Tibial artery (tissue), 4 donors: ENCODE measurements at places on chromosomes 4 and X.

- no peak overlapping the region for H3K27ac ChIP-seq
- no peak overlapping the region for H3K4me3 ChIP-seq
- H3K36me3 ChIP-seq: no peaks in the 10 kb centered on the region
- DNase-seq: no peak
- H3K27me3 ChIP-seq: no peaks in the 10 kb centered on the region
Measured at GRCh38 chrX:38701073-38701472, 100.2 kb upstream of the MID1IP1 start.

DNA sequence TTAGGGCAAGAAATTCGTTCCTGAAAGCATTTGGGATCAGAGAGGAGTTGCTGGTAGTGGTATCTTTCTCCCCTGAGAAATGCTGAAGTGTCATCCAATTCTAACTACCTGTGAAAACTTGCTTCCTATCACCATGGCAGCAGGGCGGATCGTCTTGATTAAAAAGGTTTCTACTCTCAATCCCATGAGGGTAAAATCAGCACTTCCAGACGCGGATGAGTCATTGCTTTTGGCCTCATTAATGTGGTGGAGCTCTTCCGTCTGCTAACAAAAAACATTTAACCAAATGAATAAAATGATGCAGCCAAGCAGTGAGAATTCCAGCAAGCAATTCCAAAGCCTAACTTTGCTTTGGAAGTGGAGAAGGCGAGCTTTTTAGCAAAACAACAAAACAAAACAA, 325.6 kb downstream of the CAMK2D start:
- peaks cover 26% of the 10 kb centered on the region for H3K4me1 ChIP-seq
- no peaks in the 10 kb centered on the region for H3K27me3 ChIP-seq
- H3K27ac ChIP-seq: peak overlapping the region; percentile 59
- DNase-seq: no peak

DNA sequence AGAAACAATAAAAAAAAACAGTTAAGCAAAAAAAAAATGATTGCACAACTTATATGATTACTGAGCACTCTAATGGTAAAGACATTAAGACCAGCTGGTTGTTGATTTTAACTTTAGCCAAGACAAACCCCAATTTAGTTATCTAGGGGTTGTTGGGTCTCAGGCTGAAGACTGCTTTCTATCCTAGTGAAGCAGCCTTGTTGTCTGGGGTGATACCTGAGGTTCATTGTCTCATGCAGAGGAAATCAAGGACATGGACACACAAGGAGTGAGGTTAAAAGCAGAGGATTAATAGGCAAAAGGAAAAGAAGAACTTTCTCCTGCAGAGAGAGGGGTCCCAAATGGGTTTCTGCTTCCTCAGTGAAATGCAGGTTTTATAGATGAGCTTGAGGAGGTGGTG, 40.0 kb upstream of the CYP2U1 start:
- peaks cover 4% of the 10 kb centered on the region for H3K4me1 ChIP-seq
- no peaks in the 10 kb centered on the region for H3K36me3 ChIP-seq
- H3K27me3 ChIP-seq: no peaks in the 10 kb centered on the region
- H3K27ac ChIP-seq: no peak overlapping the region
- H3K4me3 ChIP-seq: no peak overlapping the region

GRCh38 chr4:85107553-85107952, 141.1 kb upstream of the WDFY3 start:
- no peak overlapping the region for H3K27ac ChIP-seq
- no peaks in the 10 kb centered on the region for H3K4me1 ChIP-seq
- no peak overlapping the region for H3K4me3 ChIP-seq
- no peaks in the 10 kb centered on the region for H3K36me3 ChIP-seq
- H3K27me3 ChIP-seq: no peaks in the 10 kb centered on the region
- DNase-seq: no peak

DNA sequence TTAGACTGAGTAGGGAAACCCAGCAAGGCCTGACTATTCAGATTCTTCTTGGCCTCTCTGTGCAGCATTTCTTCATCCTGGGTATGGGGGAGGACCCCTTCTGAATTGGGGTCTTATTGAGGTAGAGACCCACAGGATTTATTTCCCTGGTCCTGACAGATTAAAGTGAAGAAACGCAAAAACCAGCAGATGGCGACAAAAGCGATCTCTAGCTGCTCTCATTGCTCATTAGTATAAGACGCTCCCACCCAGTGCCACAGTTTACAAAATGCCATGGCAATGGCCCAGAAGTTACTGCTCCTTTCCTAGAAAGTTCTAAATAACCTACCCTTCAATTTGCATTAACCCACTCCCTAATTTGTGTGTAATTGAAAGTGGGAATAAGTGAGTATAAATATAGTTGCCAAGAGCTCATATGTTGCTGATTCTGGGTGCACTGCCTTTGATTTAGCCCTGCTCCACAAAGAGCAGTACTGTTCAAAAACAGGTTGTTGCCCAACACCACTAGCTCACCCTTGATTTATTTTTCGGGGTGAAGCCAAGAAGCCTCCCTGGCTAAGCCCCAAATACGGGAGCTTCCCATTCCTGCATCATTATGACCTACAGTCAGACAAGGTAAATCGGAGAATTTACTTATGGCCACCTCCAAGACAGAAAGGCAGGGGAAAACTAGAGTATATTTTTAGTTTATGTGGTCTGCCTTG, 3.7 kb upstream of the BEX4 start:
- no peak overlapping the region for H3K27ac ChIP-seq
- peak; percentile 32 for DNase-seq
- no peak overlapping the region for H3K4me3 ChIP-seq
- no peaks in the 10 kb centered on the region for H3K4me1 ChIP-seq
- no peaks in the 10 kb centered on the region for H3K27me3 ChIP-seq

GRCh38 chr4:139833151-139833910, 167.7 kb downstream of the MGST2 start:
- H3K27me3 ChIP-seq: no peaks in the 10 kb centered on the region
- H3K36me3 ChIP-seq: no peaks in the 10 kb centered on the region
- DNase-seq: no peak
- H3K27ac ChIP-seq: no peak overlapping the region
- H3K4me3 ChIP-seq: no peak overlapping the region

- no peaks in the 10 kb centered on the region for H3K4me1 ChIP-seq
- H3K27ac ChIP-seq: no peak overlapping the region
- no peaks in the 10 kb centered on the region for H3K27me3 ChIP-seq
- no peak overlapping the region for H3K4me3 ChIP-seq
Measured at GRCh38 chrX:71604141-71604540, 14.2 kb downstream of the CXCR3 start.

GRCh38 chr4:71830-72229, 18.7 kb downstream of the ZNF595 start:
- H3K27me3 ChIP-seq: no peaks in the 10 kb centered on the region
- no peak for DNase-seq
- H3K4me1 ChIP-seq: no peaks in the 10 kb centered on the region
- peaks cover 81% of the 10 kb centered on the region for H3K36me3 ChIP-seq

GRCh38 chr4:99642725-99643489, 14.7 kb downstream of the C4orf54 start:
- peak overlapping the region; percentile 68 for H3K27ac ChIP-seq
- H3K27me3 ChIP-seq: no peaks in the 10 kb centered on the region
- H3K36me3 ChIP-seq: no peaks in the 10 kb centered on the region
- H3K4me1 ChIP-seq: no peaks in the 10 kb centered on the region
- peak; percentile 82 for DNase-seq
- H3K4me3 ChIP-seq: no peak overlapping the region

DNA sequence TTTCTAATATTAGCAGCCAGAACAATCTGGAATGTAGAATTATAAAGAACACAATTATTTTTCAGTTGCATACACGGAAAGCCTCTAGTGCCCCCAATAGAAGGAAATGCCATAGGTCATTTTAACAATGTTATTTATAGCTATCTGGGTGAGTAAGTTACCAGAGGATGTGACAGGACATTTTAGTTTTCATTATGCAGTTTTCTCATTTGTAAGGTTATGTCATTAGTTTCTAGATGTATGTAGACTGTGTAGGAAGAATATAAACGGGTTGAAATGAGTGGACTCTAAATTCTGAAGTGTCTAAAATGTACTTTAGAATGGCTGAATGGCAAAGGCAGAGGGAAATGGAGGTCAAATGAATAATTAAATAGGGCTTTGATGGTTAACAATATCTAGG, 213.3 kb downstream of the DTHD1 start:
- H3K36me3 ChIP-seq: no peaks in the 10 kb centered on the region
- no peak overlapping the region for H3K27ac ChIP-seq
- H3K4me3 ChIP-seq: no peak overlapping the region
- H3K4me1 ChIP-seq: no peaks in the 10 kb centered on the region
- no peaks in the 10 kb centered on the region for H3K27me3 ChIP-seq

DNA sequence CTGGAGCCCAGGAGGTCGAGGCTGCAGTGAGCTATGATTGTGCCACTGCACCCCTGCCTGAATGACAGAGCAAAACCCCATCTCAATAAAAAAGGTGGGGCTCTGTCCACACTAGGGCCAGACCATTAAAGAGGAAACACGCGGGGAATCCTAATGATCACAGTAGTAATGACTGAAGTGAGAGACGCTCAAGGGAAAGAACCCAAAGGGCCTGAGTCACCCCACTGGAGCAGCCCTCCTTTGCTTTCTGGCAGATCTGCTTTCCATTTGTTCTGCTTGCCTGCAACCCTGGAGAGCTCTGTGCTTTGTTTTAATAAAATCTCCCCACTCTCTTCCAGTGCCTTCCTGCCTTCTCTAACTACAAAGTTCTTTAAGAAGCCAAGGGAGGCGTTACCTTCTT, 5.0 kb downstream of the TFDP3 start:
- no peaks in the 10 kb centered on the region for H3K4me1 ChIP-seq
- H3K36me3 ChIP-seq: no peaks in the 10 kb centered on the region
- no peak overlapping the region for H3K27ac ChIP-seq
- no peak for DNase-seq

DNA sequence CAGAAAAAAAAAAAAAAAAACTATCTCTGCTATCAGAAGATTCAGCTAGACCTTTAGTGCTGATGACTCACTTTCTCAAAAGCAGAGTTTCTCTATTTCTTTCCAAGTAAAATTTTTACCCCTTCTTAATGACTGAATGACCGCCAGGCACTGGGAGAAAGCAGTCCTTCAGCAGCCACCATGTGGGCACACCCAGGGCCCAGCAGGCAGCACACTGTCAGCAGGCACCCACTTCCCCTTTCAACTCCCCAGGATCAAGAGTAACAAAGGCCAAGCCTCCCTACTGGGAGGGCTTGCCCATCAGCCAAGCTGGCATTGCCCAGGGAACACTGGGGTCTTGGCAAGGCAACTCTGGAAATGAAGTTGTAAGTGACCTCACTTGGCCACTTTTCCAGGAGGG, 201.9 kb upstream of the MAMLD1 start:
- H3K27ac ChIP-seq: no peak overlapping the region
- no peaks in the 10 kb centered on the region for H3K27me3 ChIP-seq
- no peaks in the 10 kb centered on the region for H3K36me3 ChIP-seq
- H3K4me3 ChIP-seq: no peak overlapping the region
- peaks cover 2% of the 10 kb centered on the region for H3K4me1 ChIP-seq

GRCh38 chrX:29535212-29536162, 679.9 kb upstream of the MAGEB2 start:
- no peaks in the 10 kb centered on the region for H3K27me3 ChIP-seq
- no peak overlapping the region for H3K4me3 ChIP-seq
- no peak overlapping the region for H3K27ac ChIP-seq
- no peaks in the 10 kb centered on the region for H3K4me1 ChIP-seq
- no peaks in the 10 kb centered on the region for H3K36me3 ChIP-seq
- DNase-seq: no peak

- no peak overlapping the region for H3K27ac ChIP-seq
- H3K4me1 ChIP-seq: no peaks in the 10 kb centered on the region
- H3K27me3 ChIP-seq: no peaks in the 10 kb centered on the region
Measured at GRCh38 chrX:46236411-46236810, 308.8 kb downstream of the ZNF674 start.

DNA sequence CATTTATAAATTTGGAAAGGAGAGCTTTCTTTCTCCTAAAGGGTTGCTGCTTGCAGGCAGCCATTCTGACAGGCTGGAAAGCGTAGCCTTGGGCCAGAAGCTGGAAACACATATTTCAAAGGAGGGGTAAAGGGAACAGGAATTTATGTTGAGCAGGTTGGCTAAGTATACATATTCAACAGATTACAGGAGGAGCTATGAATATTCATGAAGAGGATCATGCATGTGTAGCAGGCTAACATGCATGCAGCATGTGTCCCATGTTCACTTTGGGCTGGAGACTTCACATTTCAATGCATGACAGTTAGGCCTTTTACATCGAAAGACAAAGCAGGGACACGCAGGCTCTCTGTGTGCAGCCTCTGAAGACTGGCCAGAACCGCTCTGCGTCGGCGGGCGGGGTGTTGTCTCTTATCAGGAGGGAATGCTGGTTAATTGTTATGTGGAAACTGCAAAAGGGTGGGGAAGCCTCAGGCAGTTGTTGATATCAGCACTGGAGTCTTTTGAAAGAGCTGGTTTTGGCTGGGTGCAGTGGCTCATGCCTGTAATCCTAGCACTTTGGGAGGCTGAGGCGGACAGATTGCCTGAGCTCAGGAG, 31.5 kb downstream of the CASP3 start:
- H3K27me3 ChIP-seq: no peaks in the 10 kb centered on the region
- H3K4me3 ChIP-seq: no peak overlapping the region
- no peak for DNase-seq
- H3K27ac ChIP-seq: no peak overlapping the region
- no peaks in the 10 kb centered on the region for H3K36me3 ChIP-seq

DNA sequence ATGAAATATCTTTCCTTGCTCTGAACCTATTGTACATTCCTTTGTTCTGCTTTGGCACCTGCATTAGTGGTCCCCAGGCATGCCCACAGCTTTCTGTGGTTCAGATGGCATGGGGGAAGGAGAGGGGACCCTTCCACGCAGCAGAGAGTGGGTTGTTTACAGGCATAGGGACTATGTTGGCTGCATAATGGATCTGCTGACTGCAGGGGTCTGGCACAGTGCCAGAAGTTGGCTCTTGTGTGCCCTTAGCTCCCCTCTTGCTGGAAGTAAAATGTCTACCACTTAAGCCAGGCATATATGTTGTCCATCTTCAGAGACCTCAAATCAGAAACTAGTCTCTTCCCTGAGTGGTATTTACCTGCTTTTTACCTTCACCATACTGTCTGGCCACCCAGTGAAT, 651.9 kb upstream of the PCDH7 start:
- no peak for DNase-seq
- no peak overlapping the region for H3K27ac ChIP-seq
- no peaks in the 10 kb centered on the region for H3K36me3 ChIP-seq
- H3K4me1 ChIP-seq: no peaks in the 10 kb centered on the region
- H3K27me3 ChIP-seq: no peaks in the 10 kb centered on the region
- no peak overlapping the region for H3K4me3 ChIP-seq

- no peak for DNase-seq
- no peaks in the 10 kb centered on the region for H3K4me1 ChIP-seq
- H3K27me3 ChIP-seq: no peaks in the 10 kb centered on the region
- H3K27ac ChIP-seq: no peak overlapping the region
- no peaks in the 10 kb centered on the region for H3K36me3 ChIP-seq
- H3K4me3 ChIP-seq: no peak overlapping the region
Measured at GRCh38 chrX:46117234-46117633, 428.0 kb downstream of the ZNF674 start.

GRCh38 chrX:10900585-10901289, 210.4 kb upstream of the HCCS start:
- no peaks in the 10 kb centered on the region for H3K27me3 ChIP-seq
- no peak for DNase-seq
- H3K4me3 ChIP-seq: no peak overlapping the region
